8988T (cell line): ENCODE measurements at places on chromosomes 1 and 21.

DNA sequence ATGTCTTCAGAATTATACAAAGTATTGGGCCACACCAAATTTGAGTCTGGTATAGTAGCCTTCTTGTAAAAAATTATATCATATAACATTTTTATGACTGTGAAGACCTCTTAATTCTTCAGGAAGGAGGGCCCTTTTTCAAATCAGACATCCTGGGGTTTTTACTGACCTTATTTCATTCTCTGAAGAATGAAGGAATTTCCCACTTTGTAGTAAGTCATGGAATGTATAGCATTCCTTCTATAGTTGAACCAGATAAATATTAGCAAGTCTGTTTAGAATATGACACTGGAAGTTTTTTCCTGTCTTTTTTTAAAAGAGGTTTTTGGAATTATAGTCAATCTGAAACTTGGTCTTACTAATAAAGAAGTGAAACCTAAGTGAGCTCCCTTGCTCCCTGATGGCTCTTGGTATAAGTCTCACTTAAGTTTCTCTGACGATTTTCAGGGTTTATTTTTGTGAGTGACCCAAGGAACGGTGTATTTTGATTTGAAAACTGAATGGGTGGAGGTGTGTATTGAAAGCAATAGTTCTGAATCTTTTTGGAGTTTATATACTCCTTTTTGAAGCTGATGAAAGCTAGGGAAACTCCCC is 23.7 kb downstream of the SNX27 start:
- DNase-seq: no peak

- DNase-seq: no peak
Observed at GRCh38 chr1:192038567-192038966, 119.7 kb upstream of the RGS18 start.

- no peak for DNase-seq
Observed at GRCh38 chr1:30172299-30172694, 551.1 kb downstream of the MATN1 start.

GRCh38 chr1:76190749-76191424 is 116.3 kb downstream of the ST6GALNAC3 start:
- no peak for DNase-seq

- no peak for DNase-seq
Observed at GRCh38 chr1:145717833-145718232, 1.5 kb upstream of the CD160 start.

- no peak for DNase-seq
Observed at GRCh38 chr1:185645686-185646085, 88.5 kb upstream of the HMCN1 start.

DNA sequence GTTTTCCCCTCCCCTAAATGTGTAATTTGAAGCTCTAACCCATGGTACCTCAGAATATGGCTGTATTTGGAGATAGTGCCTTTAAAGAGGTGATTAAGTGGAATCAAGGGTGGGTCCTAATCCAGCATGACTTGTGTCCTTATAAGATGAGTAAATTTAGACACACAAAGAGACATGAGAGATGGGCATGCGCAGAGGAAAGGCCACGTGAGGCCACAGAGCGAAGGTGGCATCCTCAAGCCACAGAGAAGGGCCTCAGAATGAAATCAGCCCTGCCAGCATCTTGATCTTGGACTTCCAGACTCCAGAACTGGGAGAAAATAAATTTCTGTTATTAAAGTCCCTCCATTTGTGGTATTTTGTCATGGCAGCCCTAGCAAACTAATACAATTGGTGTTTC is 2.9 kb upstream of the PLA2G2F start:
- DNase-seq: no peak

GRCh38 chr1:46530791-46531409 is 20.5 kb downstream of the KNCN start:
- no peak for DNase-seq

GRCh38 chr1:46562498-46562897 is 11.1 kb upstream of the KNCN start:
- no peak for DNase-seq

DNA sequence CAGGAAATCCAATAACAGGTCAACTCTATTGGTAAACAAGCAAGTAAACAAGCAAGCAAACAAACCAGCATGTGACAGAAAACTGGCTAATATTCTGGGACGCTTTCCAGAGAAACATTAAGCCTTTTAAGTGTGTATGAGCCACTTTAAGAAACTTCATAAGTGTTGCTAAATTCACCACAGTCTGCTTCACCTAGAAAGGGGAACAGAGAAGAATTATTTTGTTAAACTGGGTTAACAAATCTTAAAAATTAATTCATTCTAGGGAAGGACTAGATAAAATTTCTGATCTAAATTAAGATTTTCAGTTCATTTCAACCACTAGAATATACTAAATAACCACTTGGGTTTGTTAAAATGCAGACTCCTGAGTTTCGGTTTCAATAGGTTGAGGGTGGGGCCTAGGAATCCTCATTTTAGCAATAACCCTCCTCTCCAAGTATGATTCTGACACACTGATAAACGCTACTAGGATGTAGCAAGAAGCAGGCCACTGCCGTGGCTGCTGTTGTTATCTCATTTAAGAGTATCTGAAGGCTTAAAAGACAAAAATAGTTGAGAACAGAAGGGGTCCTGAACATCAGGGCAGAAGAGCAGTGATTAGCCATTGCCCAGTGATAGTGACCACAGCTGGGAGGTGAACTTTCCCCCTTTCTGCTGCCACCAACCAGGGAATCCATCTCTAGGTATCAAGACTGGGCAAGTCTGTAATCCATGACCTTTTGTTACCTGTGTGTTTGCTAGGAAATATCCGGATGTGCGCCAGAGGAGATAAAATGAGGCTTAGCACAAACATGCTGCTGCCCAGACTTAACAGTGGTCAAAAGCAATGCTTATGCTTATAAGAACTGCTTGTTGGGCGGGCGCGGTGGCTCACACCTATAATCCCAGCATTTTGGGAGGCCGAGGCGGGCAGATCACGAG is 11.2 kb downstream of the CREG1 start:
- DNase-seq: no peak

DNA sequence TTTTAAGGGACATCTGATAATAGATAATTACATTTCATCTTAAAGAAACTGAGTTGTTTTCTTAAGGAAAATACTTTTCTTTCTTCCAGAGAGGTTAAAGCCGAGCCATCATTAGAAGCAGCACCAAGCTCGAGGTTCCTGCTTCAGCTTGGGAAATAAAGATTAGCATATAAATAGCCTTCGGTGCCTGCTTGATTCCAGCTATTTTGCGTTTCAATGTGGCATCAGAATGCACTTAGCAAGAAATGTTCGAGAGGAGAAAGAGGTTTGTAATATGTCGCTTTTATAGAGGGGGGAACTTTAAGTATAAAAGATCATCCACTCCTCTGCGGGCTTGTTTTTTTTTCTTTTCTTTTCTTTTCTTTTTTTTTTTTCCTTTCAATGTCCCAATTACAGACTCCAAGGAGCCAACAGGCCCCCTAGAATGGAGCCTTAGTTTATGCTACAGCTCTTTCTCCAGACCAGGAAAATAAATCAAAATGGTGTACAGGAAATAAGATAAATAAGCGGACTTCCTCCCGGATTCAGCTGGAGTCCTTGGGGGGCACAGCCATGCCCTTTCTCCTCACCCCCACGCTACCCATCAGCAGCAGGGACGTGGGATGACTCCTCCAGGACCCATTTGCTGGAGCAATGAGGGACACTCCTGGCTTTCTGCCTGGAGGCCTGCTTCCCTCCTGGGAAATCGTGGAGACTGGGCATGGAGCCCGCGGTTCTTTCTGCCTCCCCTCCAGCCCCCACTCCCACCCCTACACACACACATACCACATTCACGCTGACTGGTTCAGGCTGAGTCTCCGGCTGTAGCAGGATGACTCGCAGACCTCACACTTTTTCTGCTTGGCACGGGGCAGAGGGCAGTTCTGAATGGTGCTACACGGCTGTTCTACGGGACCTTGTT is 131.6 kb downstream of the RRAGC start:
- DNase-seq: no peak

- DNase-seq: no peak
Observed at GRCh38 chr1:164709541-164710278, 150.7 kb downstream of the PBX1 start.

DNA sequence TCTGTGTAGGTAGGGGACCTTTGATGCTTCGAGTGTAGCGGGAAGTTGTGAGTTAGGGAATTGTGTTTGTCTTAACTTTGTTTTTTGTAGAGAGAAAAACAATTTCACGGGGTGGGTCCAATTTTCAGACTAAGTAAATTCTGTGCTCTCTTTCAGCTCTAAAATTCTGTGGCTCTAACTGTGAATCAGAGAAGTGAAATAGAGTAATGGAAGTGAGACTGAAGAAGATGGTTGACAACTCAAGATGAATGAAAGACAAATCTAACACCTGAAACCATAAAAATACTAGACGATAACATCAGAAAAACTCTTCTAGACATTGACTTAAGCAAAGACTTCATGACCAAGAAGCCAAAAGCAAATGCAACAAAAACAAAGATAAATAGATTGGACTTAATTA is 4.4 kb upstream of the FMO1 start:
- DNase-seq: no peak

GRCh38 chr1:942864-943533 is 16.1 kb downstream of the NOC2L start:
- no peak for DNase-seq

DNA sequence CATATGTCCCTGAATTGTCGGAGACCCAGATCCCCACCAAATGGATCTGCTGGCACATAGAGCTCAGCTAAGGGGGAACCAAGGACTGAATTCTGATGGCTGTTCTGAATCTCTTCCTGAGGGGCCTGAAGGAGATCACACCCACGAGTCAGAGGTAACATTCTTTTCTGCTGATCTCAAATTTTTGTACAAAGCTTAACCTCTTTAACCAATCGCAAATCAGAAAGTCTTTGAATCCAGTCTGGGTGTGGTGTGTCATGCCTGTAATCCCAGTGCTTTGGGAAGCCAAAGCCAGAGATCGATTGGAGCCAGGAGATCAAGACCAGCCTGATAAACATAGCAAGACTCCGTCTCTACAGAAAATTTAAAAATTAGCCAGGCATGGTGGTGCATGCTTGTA is 62.8 kb upstream of the PRRC2C start:
- no peak for DNase-seq

DNA sequence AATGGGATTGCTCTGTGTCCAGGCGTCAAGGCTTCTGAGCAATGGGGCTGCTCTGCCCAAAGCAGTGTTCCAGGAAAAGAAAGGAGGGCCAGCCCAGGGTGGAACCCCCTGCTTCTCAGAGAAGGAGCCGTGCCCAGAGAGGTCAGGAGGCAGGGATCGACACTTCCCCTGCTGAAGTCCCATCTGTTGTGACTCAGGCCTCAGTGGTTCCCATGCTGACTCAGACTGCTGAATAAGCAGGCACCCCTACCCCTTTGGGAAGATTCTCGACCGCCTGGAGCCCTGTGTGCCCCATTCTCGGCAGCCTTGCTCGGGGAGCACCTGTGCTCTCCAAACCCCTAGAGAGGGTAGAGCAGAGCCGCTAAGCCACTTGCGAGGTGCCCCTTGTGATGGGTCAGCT is 23.9 kb downstream of the PKP1 start:
- DNase-seq: no peak

DNA sequence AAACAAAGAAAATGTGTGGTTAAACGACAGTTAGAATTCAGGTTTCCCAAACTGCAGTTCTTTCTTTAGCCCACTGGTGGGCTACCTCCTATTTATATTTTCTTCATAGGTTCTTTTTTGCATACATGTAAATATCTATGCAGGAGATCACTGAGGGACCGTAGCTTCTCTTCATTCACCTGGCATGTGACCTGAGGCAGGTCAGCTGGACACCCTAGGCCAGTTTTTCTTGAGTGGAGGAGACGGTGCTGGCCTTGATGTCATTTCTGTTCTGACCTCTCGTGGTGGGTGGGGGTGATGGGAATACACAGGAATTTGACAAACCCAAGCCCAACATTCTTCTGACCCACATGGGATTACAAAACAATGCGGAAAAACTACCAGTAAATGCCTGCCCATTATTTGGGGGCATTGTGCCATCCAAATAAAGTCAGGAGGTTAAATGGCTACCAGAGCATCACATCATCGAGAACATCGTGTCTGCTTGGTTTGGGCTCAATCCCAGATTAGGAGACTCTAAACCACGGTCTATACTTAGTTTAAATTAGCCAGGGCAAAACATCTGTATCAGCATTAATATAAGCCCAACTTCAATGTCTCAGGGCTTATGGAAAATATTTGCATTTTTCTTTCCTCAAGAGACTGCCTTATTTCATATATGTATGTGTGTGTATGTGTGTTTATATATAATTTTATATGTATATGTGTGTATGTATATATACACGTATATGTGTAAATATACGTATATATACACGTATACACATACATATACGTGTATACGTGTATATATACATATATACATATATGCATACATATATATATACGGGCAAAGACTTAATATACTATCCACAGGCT is 7.4 kb upstream of the IRF2BP2 start:
- no peak for DNase-seq

DNA sequence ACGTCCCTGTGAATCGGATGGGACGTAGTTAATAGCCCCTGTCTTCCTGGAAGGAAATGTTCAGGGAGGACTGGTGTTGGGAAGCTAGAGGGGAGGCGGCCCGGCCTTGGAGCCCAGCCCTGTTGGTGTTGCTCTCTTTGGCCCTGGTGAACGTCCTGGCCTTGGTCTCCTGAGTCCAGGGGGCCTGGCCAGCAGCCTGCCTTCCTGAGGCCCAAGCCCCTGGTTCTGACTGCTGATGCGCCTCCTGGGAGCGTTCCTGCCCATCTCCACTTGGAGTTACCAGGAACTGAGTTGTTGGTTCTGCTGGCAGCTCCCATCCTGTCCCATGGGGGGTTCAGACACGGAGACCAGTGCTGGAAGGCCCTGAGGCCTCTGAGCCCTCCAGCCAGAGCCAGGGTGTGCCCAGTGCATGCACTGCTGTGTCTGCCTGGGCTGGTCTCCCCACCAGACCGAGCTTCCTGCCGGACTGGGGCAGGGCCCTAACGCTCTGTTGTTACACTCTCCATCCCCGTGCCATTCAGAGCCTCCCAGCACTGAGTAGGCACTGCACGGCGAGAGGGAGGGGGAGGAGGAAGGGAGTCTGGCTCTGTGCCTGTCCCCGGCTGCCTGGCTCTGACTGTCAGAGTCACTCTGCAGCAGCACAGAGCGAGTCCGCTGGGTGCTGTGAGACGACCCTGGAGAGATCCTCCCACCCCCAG is 382.5 kb upstream of the VAMP3 start:
- DNase-seq: no peak

DNA sequence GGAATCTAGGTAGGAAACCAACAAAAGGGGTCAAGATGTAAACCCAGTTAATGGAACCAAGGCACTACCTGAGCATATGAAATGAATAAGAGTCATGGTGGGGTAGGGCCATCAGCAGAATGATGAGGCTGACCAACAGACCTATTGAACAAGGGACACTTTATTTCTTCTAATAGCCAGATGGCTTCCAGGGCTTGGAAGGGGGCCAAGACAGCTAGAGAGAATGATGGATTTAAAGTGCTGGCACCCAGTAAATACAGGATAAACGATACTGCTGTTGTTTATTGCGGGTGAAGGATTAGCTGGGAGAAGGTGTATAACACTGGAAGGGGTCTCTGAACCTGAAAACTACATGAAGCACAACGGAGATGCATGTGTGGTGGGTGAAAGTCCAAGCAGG is 15.6 kb downstream of the DDAH1 start:
- DNase-seq: no peak

GRCh38 chr21:44919111-44919912 is 1.4 kb downstream of the ITGB2 start:
- no peak for DNase-seq

- no peak for DNase-seq
Observed at GRCh38 chr1:187938092-187938491, 1109.3 kb downstream of the PLA2G4A start.
